ENCODE measurements at places on chromosomes 13 and 19. TPM values are rescaled to one million over a fixed set of nuclear protein-coding genes. Genes with fewer than 3 reads are reported as not detected.

DNA sequence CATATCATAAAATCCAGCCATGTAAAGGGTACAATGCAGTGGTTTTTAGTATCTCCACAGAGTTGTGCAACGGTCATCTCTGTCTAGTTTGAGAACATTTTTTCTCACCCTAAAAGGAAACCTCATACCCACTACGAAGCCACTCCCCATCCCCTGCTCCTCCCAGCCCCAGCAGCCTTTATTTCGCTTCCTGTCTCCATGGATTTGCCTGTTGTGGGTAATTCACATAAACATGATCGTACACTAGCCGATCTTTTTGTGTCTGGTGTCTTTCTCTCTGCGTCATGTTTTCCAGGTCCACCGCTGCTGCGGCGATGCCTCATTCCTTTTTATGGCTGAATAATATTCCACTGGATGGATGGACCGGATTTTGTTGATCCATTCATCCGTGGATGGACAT is 28.6 kb downstream of the BICRA start:
- no peak for DNase-seq

GRCh38 chr13:49524740-49525501 is 29.2 kb downstream of the PHF11 start:
- DNase-seq: no peak

CRLF1 gene
- total RNA-seq: 9.3 TPM

GRCh38 chr13:46382224-46382623 is 4.8 kb downstream of the RUBCNL start:
- no peak for DNase-seq

KCNN1 gene
- 2.2 TPM for total RNA-seq

GARIN5A gene
- total RNA-seq: 0.69 TPM

GRCh38 chr19:43286786-43287185 is 17.5 kb upstream of the PSG9 start:
- no peak for DNase-seq

CPAMD8 gene
- 4.0 TPM for total RNA-seq

LAIR1 gene
- 11.5 TPM for total RNA-seq

DNA sequence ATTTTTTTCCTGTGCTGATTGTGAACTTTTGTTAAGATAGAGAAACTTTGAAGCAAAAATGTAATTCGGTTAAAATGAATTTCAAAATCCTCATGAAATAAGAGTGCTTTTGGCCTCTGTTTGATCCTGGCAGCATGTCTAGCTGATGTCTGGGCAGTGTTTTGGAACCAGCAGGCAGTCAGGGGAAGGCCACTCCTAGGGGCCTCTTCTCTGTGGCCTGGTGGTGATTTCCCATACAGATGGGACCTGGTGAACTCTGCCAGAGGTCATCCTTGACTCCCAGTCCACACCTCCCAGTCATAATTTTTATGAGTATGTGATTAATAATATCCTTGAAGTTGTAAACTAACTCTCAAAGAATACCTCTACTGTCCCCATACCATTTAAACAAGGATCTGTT is 226.6 kb downstream of the PCCA start:
- no peak for DNase-seq

DNA sequence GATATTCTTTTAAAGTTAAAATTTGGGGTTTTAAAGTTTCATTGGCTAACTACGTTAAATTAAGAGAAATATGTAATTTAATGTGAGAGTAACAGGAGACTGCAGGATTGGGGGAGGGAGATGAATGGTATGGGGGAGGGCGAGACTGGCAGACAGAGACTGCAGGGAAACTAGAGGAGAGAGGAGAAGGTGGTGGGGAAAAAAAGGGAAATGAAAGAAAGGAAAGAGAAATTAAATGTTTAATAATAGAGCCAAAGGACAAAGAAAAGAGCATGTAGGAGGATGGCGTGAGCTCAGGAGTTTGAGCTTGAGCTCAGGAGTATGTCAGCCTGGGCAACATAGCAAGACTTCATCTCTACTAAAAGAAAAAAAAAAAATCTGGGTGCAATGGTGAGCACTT is 115.9 kb downstream of the RFC3 start:
- DNase-seq: no peak

VAV1 gene
- total RNA-seq: 4.7 TPM

- no peak for DNase-seq
Measured at GRCh38 chr13:31073859-31074718, 87.6 kb downstream of the HSPH1 start.

DNA sequence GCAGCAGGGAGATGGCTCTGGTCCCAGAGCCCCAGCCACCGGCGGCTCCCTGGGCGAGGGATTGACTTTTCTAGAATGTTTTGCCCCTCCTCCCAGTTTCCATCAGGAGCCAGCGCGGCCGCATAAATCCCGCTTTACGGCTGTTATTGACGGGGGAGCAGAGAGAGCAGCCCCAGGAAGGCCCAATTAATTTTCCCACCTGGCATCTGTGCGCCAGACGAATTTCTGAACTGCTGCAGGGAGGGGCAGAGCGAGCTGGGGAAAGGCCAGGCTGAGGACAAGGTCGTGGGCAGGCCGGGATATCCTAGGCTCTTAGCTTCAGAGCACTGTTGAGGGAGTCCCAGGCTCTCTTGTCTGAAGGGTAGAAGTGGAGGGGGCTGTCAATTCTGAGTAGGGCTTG is 24.7 kb downstream of the ZNRF4 start:
- DNase-seq: no peak

DNA sequence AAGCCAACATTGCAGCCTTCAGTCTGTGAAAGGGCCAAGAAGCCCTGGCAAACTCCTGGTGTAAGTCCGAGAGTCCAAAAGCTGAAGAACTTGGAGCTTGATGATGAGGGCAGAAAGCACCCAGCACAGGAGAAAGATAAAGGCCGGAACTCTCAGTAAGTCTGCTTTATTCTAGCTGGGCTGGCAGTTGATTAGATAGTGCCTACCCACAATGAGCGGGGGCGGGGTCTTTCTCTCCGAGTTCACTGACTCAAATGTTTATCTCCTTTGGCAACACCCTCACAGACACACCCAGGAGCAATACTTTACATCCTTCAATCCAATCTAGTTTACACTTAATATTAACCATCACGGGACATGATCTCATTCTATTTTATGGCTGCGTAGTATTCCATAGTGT is 1317.1 kb downstream of the SLITRK1 start:
- DNase-seq: no peak
